ENCODE measurements at places on chromosomes 7 and 10. TPM values are rescaled to one million over a fixed set of nuclear protein-coding genes. Genes with fewer than 3 reads are reported as not detected.

SPDYE6 gene
- total RNA-seq = not detected

SUPV3L1 gene
- 41.0 TPM for total RNA-seq

MEIG1 gene
- total RNA-seq = not detected

ADARB2 gene
- total RNA-seq = 8.8 TPM

PILRA gene
- 3.8 TPM for total RNA-seq

FAM25C gene
- total RNA-seq = not detected

NUTM2A gene
- total RNA-seq = 3.1 TPM

CAV1 gene
- total RNA-seq = 5.9 TPM

GRB10 gene
- total RNA-seq = 112 TPM

TFR2 gene
- total RNA-seq = 6.6 TPM

TBXAS1 gene
- total RNA-seq = 1.9 TPM

TFEC gene
- 0.63 TPM for total RNA-seq

NODAL gene
- 3.1 TPM for total RNA-seq

SUN3 gene
- not detected for total RNA-seq

FLNC gene
- total RNA-seq = 4.1 TPM

All from parietal lobe (tissue), 2 donors.